CD4-positive, alpha-beta memory T cell (primary cell): ENCODE measurements at places on chromosomes 2 and 18.

DNA sequence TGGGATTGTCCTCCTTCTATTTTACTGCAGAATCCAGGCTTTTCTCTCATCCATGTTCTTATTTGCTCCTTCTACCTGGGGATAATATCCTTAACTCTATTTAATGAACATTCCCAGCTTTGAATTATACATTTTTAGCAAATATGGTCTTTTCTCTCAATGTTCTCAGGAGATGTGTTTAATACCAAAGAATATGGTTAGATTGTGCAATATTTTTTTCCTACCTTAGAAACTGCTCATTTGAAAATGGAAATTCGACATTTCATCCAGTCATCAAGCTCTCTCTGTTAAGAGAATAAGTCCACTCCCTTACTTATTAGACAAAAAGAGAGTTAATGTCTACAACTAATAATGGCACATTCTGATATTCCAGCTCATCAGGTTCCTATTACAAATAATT, 160.4 kb upstream of the GULP1 start:
- DNase-seq = no peak

DNA sequence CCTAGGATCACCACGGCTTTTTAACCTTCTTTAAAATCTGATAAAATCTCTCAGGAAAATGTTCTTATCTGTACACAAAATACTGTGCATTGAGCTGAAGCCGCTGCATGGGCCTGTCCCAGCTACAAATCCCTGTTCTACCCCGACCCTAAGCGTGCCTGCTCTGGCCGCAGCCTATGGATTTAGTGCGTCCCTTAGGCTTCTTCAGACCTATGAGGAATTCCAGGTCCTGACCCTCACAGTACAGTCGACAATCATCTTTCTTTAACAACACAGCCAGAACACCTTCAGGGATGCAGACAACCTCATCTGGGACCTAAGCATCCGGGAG, 477 bp upstream of the WDCP start:
- no peak for DNase-seq

- no peak for DNase-seq
These were observed 302.9 kb upstream of the NXPH2 start for GRCh38 chr2:139083121-139083520.

GRCh38 chr18:55372209-55372608, 215.8 kb downstream of the TCF4 start:
- no peak for DNase-seq

GRCh38 chr2:101766871-101767739, 69.6 kb downstream of the MAP4K4 start:
- DNase-seq = no peak

GRCh38 chr2:238754259-238754658, 93.6 kb upstream of the TWIST2 start:
- no peak for DNase-seq

GRCh38 chr18:44731530-44732237, 51.0 kb downstream of the SETBP1 start:
- no peak for DNase-seq

- no peak for DNase-seq
These were observed 136.9 kb downstream of the CDH20 start for GRCh38 chr18:61470031-61470674.

GRCh38 chr2:64311191-64311910, 142.6 kb upstream of the LGALSL start:
- DNase-seq = no peak

GRCh38 chr2:147824620-147825019, 20.2 kb upstream of the ACVR2A start:
- no peak for DNase-seq

GRCh38 chr2:26968001-26968400, 2.4 kb upstream of the MAPRE3 start:
- no peak for DNase-seq

GRCh38 chr2:76759634-76760366, 762.4 kb downstream of the LRRTM4 start:
- DNase-seq = no peak

GRCh38 chr2:113273027-113273551, 5.6 kb downstream of the PAX8 start:
- DNase-seq = peak; percentile 30

- no peak for DNase-seq
These were observed 22.3 kb downstream of the KIAA1328 start for GRCh38 chr18:36851202-36851590.

- DNase-seq = no peak
These were observed 198.8 kb downstream of the IRS1 start for GRCh38 chr2:226600802-226601201.

DNA sequence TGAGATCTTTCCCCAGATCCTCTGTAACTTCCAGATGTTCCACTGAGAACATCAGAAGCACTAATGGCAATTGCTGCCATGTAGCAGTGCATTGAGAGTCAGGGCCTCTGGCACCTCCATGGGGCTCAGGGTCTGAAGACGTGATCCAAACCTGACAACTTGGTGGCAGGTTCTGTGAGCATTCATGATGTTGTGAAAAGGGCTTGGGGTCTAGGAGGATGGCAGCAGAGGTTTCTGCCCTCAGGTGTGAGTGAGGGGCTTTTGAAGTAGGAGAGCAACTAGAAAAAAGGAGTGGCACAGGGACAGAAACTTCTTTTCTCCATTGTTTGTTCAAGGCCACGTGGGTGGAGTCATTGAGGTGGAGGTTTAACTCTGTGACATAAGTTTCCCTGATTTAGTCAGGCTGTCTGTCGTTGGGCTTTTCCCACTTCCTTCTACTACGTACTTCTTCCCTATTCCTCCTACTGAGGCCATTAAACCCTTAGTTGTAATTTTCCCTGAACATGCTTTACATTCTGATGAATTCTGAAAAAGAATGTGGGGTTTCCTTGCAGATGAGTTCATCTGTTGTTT, 13.1 kb downstream of the CFLAR start:
- no peak for DNase-seq

DNA sequence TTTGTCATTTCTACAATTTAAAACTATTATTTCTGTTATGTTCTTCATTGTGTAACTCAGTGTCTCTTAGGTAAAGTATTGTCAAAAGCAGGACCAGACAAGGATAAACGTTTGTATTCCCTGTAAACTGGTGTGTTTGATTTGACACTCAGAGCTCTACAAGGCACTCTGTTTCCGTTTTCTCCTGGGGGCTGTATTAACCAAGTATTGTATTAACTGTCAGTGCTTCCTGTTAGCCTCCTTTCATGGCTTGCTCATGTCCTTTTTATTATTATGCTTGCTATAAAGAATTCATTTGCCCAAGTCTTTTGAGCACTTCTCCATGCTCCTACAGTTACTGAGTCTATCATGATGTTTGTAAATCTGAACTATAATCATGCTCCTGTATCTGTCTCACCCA, 323.7 kb downstream of the LPIN1 start:
- DNase-seq = no peak

DNA sequence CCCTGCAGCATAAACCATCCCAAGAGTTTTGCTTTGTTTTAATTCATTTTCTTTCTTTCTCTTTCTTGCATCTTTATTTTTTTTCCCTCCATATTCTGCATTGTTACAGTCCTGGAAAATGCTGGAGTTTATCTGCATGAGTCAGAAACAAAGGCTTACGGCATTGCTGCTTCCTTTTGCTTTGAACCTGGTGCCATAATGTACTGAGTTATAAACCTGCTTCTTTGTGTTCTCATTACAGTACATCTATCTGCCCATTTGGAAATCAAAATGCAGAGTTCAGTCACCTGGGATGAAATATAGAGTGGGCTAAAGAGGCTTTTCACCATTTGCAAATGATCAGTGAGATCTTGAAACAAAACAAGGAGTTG, 1009.2 kb upstream of the FANCL start:
- DNase-seq = no peak

DNA sequence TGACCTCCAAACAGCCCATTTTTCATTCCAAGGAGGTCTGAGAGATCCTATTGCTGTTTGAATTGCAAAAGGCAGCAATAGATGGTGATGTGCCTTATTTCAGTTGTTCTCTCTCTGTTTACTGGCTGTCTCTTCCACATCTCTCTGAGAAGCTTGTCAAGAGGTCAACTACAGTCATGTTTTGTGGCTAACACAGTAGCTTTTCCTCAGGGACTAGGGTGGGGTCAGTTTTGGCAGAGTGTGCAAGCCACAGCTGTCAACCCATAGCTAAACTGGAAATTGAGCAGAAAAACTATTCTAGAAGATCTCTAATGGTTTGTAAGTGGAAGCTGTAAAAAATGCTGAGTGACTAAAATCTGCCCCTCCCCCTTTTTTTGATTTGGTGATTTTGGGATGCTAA, 67.1 kb downstream of the DIS3L2 start:
- DNase-seq = no peak

GRCh38 chr2:221848286-221848685, 276.2 kb upstream of the EPHA4 start:
- DNase-seq = no peak

- DNase-seq = no peak
These were observed 65.8 kb upstream of the ATL2 start for GRCh38 chr2:38442643-38443541.

DNA sequence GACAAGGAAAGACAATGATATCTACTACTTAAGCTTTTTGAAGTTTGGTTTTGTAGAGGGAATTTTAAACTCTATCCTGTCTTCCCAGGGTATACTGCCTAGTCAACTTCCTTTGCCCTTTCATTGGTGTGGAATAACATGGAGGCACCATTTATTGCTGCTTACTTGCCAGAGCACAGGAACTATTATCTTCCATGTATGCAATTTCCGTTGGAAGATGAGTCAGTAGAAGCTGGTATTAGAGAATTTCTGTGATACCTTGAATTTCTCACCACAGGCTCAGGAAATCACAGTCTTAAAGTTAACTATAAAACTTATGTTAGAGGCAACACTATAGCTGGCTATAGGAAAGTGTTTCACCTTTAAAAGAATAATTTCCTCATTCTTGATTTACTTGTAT, 40.9 kb upstream of the RGPD4 start:
- DNase-seq = no peak

DNA sequence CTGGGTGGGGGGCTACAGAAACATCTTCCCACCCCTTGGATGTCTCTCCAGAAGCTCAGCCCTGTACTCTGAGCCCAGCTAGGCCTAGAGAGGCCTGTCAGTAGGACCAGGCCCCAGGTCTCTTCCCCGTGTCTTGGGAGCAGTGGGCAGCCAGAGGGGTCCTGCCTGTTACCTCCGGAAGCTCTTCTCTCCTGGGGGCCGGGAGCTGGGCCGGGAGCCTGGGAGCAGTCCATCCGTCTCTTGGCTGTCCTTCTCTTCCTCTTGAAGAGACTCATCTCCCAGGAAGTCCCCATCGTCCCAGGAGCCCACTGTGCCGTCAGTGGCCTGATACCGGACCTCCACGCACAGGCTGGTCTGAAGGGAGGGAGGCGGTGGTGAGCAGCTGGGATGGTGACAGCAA, 38.3 kb upstream of the OTOF start:
- DNase-seq = no peak

- no peak for DNase-seq
These were observed 10.5 kb downstream of the EVX2 start for GRCh38 chr2:176072951-176073904.

- no peak for DNase-seq
These were observed 3.9 kb upstream of the TRIB2 start for GRCh38 chr2:12712881-12713280.

DNA sequence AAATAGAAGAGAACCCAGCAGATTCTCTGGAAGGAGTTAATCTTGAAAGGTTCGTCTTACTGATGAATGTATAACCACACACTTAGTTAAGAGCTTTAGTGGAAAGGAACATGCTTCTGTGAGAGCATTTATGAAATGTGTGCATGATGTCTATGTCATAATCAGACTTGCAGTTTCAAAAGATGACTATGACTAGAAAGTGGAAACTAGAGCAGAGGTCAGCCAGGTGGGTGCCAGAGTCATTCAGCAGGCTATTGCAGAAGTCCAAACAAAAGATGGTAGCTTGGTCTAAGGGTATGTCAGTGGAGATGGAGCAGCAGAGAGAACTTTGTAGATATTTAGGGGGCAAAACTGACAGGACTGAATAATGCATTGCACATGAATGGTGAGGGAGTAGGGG, 825.8 kb downstream of the DCC start:
- DNase-seq = no peak

DNA sequence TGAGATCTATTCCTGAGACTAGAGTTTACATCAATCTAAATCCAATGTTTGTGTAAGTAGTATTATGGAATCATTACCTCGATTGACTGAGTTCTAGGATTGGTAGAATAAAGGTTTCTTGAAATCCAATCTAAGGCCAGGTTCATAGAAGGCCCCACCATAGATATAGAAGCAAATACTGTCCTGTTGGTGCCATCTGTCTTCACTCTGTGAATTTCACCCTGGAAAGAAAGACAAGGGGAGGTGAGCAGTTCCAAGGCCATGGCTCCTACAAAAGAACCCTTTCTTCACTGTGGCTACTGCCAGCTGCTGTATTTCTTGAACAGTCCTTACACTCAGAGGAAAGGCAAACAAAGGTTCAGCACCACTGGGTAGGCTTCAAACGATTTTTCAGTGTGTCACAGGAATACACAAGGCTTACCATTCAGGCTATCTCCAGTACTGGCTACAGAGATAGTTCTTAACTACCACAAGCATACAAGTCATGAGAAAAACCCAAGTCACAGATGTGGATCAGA, 137.0 kb downstream of the LRP2 start:
- DNase-seq = no peak

DNA sequence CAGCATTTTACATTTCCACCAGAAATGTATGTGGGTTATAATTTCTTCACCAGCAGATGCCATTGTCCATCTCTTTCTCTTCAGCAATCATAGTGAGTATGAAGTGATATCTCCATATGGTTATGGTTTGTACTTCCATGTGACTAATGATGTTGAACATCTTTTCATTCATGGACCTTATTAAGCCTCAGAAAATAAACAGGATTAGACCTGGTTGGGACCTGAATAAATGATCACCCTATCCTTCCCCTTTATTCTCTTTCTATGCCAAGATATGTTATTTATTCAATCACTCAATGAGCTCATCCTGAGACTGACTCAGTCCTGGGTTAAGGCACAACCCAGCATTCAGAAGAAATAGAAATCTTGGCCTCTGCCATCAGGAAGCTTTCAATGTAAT, 86.6 kb downstream of the ANTXR1 start:
- DNase-seq = no peak

DNA sequence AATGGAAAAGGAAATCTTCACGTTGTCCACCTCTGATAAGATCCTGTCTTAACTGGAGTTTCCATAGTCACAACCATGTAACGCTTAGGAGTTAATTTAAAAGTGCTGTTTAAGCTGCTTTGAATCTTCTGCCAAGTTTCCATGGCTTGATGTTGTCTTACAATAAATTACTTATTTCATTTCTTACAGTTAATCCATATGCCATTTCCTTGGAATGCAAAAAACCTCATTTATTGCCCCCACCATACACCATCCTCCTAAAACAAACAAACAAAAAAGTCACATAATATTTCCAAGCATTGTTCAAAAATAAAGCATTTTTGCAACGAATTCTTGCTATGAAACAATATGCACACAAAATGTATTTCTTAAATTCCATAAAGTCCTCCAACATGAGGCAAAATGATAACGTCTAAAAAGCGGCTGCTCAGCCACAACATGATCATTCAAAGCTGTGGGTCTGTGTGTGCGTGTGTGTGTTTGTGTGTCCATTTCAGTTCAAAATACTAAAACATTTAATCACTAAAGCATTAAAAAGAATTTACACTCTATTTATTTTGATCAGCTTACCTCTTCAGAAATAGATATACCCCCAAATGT, 46.8 kb upstream of the PXDN start:
- no peak for DNase-seq
